IMR-90 (cell line): ENCODE measurements at places on chromosomes 16 and 17.

DNA sequence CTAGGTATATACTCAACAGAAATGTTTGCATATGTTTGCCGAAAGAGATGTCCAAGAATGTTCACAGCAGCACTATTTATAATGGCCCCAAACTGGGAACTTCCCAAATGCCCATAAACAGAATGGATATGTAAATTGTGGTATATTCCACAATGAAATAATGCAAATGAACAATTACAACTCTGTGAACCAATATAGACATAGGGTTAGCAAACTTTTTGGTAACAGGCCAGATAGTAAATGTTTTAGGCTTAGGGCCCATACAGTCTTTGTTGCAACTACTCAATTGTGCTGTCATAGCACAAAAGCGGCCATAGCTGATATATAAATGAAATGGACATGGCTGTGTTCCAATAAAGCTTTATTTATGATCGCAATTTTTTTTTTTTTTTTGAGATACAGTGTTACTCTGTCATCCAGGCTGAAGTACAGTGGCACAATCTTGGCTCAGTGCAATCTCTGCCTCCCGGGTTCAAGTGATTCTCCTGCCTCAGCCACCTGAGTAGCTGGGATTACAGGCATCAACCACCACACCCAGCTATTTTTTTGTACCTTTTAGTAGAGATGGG is 16.5 kb downstream of the XYLT1 start:
- no peak overlapping the region for H3K27ac ChIP-seq
- no peaks in the 10 kb centered on the region; the same call in 1 of the 2 replicates for H3K4me1 ChIP-seq
- no peaks in the 10 kb centered on the region for H3K36me3 ChIP-seq
- H3K27me3 ChIP-seq = no peaks in the 10 kb centered on the region
- no peak for DNase-seq
- H3K4me3 ChIP-seq = no peak overlapping the region

- H3K4me3 ChIP-seq = no peak overlapping the region
- H3K4me1 ChIP-seq = peaks cover 8% of the 10 kb centered on the region; the same call in 1 of the 2 replicates
- no peaks in the 10 kb centered on the region for H3K36me3 ChIP-seq
- no peaks in the 10 kb centered on the region for H3K27me3 ChIP-seq
These were observed 2.6 kb upstream of the TSPOAP1 start for GRCh38 chr17:58330997-58331814.

DNA sequence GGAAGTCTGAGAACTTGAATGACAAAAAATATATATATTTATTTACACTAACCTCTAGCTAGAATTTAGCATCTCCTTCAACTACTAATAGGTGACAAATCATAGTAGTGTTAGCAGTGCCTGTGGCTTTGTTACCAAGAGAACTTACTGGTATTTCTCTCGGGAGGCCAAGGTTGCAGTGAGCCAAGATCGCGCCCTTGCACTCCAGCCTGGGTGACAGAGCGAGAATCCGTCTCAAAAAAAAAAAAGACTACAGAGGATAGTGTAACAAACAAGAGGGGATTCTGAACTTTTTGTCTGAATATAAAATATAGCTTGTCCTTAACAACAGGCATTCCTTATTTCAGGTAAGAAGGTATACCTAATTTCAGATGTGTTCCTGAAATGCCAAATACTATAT is 1.3 kb upstream of the SUZ12 start:
- no peak overlapping the region for H3K4me3 ChIP-seq
- H3K36me3 ChIP-seq = 0 out of 2 replicates have a peak, but pooled peaks cover 1% of the 10 kb centered on the region
- DNase-seq = no peak
- H3K27ac ChIP-seq = no peak overlapping the region
- no peaks in the 10 kb centered on the region for H3K27me3 ChIP-seq

DNA sequence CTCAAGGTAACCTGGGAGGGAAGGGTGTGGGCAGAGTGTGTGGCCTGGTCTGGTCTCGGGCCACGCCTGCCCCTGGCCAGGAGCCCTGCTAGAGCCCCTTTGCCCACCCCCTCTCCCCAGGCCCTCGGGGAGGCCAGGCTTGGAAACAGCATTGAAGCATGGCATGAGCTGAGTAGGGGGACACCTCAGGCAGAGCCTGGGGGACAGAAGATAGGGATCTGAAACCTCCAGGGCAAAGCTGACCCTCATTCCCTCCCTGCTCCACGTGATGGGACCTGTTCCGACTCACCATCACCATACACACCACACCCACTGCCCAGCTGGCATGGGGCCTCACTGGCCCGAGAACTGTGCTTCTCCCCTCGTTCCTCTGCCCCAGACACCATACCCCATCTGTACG is 2.5 kb downstream of the RFNG start:
- no peak for DNase-seq
- H3K27ac ChIP-seq = no peak overlapping the region
- peaks cover 36% of the 10 kb centered on the region for H3K36me3 ChIP-seq
- no peaks in the 10 kb centered on the region for H3K27me3 ChIP-seq
- no peak overlapping the region for H3K4me3 ChIP-seq

GRCh38 chr17:4309897-4310296 is 46.1 kb upstream of the ANKFY1 start:
- no peak overlapping the region for H3K4me3 ChIP-seq
- peaks cover 6% of the 10 kb centered on the region for H3K4me1 ChIP-seq
- H3K27ac ChIP-seq = no peak overlapping the region
- H3K27me3 ChIP-seq = no peaks in the 10 kb centered on the region
- H3K36me3 ChIP-seq = peaks cover 1% of the 10 kb centered on the region; the same call in 1 of the 2 replicates
- DNase-seq = no peak

DNA sequence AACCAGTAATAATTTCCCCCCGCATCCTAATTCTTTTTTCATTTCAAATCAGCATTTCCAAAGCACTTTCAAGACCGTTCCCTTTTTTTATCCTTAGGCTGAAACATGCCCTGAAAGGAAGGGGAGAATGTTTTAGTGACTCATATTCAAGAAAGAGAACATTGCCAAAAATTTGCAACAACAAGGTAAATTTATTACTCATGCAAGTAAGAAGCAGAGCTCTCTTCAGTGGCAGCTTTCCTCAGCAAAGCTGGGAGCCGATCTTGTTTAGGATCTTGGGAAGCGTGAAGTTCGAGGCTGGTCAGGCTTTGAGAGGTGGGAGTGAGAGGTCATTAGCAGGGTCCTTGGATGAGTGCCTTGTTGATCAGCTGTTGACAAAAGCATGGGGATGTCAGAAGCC is 129.5 kb downstream of the PRKCA start:
- peak; percentile 92 for DNase-seq
- H3K27ac ChIP-seq = peak overlapping the region; percentile 80
- H3K27me3 ChIP-seq = no peaks in the 10 kb centered on the region
- peaks cover 19% of the 10 kb centered on the region for H3K4me1 ChIP-seq
- peak overlapping the region; percentile 11; the same call in 1 of the 2 replicates for H3K4me3 ChIP-seq

DNA sequence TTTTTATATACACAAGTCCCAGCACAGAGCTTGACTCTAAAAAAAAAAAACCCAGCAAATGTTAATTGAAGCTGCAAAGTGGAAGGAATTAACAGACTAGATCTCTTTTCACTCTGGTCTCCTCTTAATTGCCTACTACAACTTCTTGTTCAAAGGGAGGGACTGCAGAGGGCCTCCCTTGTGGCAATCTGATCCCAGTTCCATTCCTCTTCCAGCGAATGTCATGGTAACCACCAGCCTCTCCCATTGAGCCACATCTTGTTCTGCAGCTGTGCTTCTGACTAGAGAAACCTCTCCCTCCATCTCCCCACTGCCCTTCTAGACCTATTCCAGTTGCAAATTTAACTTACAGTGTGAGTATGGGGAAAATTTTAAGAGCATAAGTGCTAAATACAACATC is 5.9 kb downstream of the SUPT6H start:
- H3K4me3 ChIP-seq = no peak overlapping the region
- DNase-seq = no peak
- no peaks in the 10 kb centered on the region for H3K27me3 ChIP-seq
- peaks cover 27% of the 10 kb centered on the region for H3K36me3 ChIP-seq
- no peaks in the 10 kb centered on the region; the same call in 1 of the 2 replicates for H3K4me1 ChIP-seq

- peaks cover 8% of the 10 kb centered on the region for H3K4me1 ChIP-seq
- no peaks in the 10 kb centered on the region; the same call in 1 of the 2 replicates for H3K27me3 ChIP-seq
- no peak overlapping the region for H3K4me3 ChIP-seq
- no peak overlapping the region for H3K27ac ChIP-seq
These were observed 107.8 kb downstream of the YPEL2 start for GRCh38 chr17:59439262-59439661.

- H3K27ac ChIP-seq = no peak overlapping the region
- peaks cover 32% of the 10 kb centered on the region for H3K36me3 ChIP-seq
- H3K4me1 ChIP-seq = peaks cover 8% of the 10 kb centered on the region
- no peak overlapping the region for H3K4me3 ChIP-seq
- H3K27me3 ChIP-seq = no peaks in the 10 kb centered on the region
- peak; percentile 18 for DNase-seq
These were observed 1.5 kb downstream of the SRCAP start for GRCh38 chr16:30700491-30700890.
